Colonic mucosa (tissue), 4 donors: ENCODE measurements at places on chromosomes 7 and 10. TPM values are rescaled to one million over a fixed set of nuclear protein-coding genes. Genes with fewer than 3 reads are reported as not detected.
A peak's percentile ranks its signal among the peaks of the same experiment; 100 is the strongest.

Gene CEP41
- total RNA-seq = 6.9 TPM

Gene CNPY1
- total RNA-seq = not detected

Gene NPFFR1
- 0.08 TPM for total RNA-seq

DNA sequence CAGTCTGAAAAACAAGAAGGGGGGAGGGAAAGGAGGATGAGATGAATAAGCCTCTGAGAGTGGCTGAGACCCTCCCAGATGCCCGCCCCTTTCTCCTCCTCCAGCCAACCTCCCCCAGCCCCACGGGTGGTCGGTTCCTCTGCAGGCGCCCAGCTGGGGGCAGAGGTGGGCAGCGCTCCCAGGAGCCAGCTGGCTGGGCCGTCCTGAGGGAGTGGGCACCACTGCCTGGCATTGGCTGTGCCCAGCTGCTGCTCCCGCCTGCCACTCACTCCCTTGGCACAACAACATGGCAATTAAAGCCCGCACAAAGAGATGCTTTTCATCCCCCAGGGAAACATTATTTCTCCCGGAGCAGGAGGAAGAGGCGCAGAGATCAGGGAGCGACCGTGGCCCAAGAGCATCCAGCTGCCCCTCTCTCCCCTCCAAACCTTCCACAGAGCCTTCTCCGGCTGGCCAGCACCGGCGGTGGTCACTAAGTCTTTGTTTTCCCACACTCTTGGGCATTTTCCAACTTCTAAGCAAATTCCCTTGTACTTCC is 107.2 kb downstream of the SPDYE5 start:
- no peak for DNase-seq

- DNase-seq = no peak
These were observed 229.1 kb upstream of the IGFBP3 start for GRCh38 chr7:46150202-46150601.

- DNase-seq = no peak
These were observed 647.6 kb downstream of the TNS3 start for GRCh38 chr7:46934198-46934825.

GRCh38 chr10:47088656-47089354 is 177.6 kb downstream of the PTPN20 start:
- DNase-seq = no peak

DNA sequence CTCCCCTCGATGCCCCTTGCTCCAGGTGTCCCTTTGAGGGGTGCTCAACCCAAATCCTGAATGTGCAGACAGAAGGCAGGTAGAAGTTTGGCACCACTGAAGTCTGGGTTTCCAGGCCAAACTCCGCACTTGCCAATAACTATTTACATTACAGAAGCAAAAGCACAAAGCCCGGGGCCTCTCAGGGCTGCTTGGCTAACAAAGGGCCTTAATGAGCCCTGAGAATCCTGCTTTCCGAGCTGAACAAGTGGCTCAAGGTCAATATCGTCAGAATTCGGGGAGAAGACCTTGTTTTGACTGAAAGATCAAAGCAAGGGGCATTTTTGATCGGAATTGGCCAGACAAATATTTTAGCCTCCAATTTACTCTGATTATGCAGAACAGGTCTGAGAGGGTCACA is 189.9 kb downstream of the HERPUD2 start:
- no peak for DNase-seq

- no peak for DNase-seq
These were observed 4.7 kb downstream of the NFE2L3 start for GRCh38 chr7:26156451-26157420.

DNA sequence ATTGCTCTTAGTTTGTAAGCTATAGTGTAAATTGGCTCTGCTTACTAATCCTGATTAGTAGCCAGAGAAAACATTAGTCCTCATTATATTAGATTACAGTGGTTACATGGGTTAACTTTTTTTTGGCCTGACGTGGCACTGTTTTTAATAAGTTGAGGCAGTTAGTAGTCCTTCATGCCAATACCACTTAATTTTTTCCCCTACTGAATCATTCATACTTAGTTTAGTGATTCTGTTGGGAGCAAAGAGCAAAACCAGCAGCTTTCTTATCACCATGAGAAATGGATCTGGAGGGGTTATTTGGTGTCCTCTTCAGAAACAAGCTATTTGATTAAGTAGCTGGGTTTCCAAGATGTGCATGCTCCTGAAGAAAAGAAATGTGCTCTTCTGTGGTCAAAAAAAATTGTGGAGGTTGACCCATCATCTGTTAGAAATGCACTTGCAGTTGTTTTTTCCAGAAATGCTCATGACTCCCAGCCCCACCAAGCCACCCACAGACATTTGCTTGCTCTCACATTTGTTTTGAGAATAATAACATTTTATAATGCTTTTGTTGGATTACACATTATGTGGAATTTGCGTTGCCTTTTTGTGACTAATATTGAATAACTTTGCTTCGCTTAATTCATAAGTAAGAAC is 258.5 kb downstream of the HDAC9 start:
- DNase-seq = no peak

GRCh38 chr10:86443936-86444335 is 77.3 kb upstream of the GRID1 start:
- no peak for DNase-seq

- DNase-seq = no peak
These were observed 5.4 kb downstream of the INMT start for GRCh38 chr7:30757342-30757692.

GRCh38 chr7:27677912-27678612 is 15.4 kb upstream of the HIBADH start:
- DNase-seq = peak; percentile 38

DNA sequence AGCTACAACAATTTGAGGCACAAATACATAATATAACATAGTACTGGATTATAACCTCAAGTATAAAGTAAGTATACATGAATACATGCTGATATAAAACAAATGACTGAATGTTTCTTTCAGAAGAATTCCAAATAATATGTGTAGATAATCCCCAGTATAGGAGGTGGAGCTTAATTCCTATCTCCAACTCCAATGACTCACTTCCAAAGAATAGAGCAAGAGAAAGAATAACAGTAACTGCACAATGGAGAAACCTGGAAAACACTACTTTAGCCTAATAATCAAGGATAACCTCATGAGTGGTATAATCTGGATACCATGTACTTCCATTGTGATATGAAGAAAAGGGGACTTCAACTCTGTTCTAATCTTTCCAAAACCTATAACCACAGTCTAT is 13.7 kb upstream of the SEMA3C start:
- no peak for DNase-seq
